ENCODE measurements at places on chromosomes 7 and 10. TPM values are rescaled to one million over a fixed set of nuclear protein-coding genes. Genes with fewer than 3 reads are reported as not detected.

DNA sequence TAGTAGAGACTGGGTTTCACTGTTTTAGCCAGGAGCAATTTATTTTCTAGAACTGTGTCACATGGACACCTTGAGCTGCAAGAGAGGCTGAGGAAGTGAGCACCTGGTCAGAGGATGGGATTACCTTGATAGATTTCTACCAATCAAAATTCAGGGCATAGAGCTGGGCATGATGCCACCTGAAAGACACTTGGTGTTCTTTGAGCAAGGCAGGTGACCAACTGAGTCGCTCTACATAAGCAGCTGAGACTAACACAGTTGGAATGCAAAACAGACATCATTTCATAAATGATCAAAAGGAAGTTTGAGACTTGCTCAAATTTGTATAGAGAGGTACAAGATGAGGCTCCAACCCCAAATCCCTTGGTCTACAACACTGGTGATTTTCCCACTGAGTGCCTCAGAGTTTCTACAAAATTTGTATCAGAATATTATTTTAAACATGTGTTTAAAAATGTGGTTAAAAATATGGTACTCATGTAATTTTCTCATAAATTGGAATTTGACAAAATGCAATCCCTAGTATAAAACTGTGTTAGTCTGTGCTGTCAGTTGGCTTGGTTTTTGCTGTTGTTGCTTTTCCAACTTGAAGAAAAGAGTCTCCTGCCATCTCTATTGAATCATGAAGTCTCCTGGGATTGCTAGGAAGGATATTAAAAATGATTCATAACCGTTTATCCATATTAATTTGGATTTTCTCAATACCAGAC is 156.4 kb upstream of the MDFIC start:
- no peaks in the 10 kb centered on the region for H3K4me1 ChIP-seq
- H3K27ac ChIP-seq: no peak overlapping the region
- no peaks in the 10 kb centered on the region for H3K36me3 ChIP-seq
- no peaks in the 10 kb centered on the region for H3K27me3 ChIP-seq
- DNase-seq: no peak
- no peak overlapping the region for H3K4me3 ChIP-seq

- no peak for DNase-seq
- no peak overlapping the region for H3K27ac ChIP-seq
- H3K4me3 ChIP-seq: no peak overlapping the region
- no peaks in the 10 kb centered on the region for H3K36me3 ChIP-seq
- no peaks in the 10 kb centered on the region for H3K27me3 ChIP-seq
- H3K4me1 ChIP-seq: no peaks in the 10 kb centered on the region
Measured at GRCh38 chr7:42494199-42494710, 257.2 kb upstream of the GLI3 start.

- no peak overlapping the region for H3K27ac ChIP-seq
- no peak for DNase-seq
- no peaks in the 10 kb centered on the region for H3K4me1 ChIP-seq
- H3K27me3 ChIP-seq: no peaks in the 10 kb centered on the region
Measured at GRCh38 chr10:131041441-131041840, 270.1 kb downstream of the TCERG1L start.

- DNase-seq: no peak
- H3K36me3 ChIP-seq: no peaks in the 10 kb centered on the region
- H3K27me3 ChIP-seq: no peaks in the 10 kb centered on the region
- peaks cover 3% of the 10 kb centered on the region for H3K4me1 ChIP-seq
- no peak overlapping the region for H3K4me3 ChIP-seq
- no peak overlapping the region for H3K27ac ChIP-seq
Measured at GRCh38 chr10:77164616-77165311, 472.8 kb downstream of the KCNMA1 start.

DNA sequence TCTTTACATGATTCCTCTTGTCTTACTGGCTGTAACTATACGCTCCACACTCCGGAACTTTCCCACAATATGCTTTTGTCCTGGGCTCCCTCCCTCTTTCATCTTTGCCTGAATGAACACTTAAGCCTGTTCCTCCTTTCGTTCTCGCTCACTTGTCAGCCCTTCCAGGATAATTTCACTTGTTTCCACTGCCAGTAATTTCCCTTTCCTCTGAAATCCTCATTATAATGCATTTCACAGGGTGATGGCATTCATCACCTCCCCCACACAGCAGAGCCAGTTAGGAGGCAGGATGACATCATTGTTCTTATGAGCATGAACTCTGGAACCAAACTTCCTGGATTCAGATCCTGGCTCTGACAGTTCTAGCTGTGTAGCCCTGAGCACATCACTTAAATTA is 372.6 kb downstream of the GPR158 start:
- DNase-seq: no peak
- H3K4me1 ChIP-seq: no peaks in the 10 kb centered on the region
- H3K4me3 ChIP-seq: no peak overlapping the region
- no peak overlapping the region for H3K27ac ChIP-seq
- H3K27me3 ChIP-seq: no peaks in the 10 kb centered on the region

DNA sequence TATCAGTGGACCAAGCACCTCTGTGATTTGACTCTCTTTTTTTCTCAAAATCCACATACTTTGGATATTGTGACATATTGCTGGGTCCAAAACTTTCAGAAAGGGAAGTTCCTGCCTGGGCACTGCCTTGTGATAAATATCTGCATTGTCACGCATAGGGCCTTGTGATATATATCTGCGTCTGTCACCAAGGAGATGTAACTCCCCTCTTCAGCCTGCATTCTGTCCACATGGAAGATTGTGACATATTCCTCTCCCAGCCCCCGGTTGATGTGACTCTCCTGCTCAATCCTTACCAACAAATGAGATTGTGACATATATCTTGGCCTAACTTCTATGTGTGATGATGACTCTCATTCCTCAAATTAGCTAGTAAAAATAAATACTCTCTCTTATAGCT is 25.4 kb upstream of the ZNF107 start:
- H3K4me3 ChIP-seq: no peak overlapping the region
- no peaks in the 10 kb centered on the region for H3K27me3 ChIP-seq
- H3K36me3 ChIP-seq: no peaks in the 10 kb centered on the region
- DNase-seq: no peak

DNA sequence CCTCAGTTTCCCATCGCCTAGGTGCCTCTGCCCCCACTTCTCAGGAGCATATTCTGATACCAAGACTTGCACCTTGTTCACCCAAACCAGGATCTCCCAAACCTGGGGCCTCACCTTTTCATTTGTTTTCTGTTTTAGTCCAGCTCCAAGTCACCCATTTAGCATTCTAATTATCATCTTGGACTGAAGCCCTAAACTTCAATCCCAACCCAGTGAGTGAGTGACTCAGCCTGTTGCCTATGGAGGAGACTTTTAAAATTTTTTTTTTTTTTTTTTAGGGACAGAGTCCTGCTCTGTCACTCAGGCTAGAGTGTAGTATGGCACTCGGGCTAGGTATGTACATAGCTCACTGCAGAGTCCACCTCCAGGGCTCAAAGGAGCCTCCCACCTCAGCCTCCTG is 378.9 kb upstream of the AUTS2 start:
- H3K4me3 ChIP-seq: no peak overlapping the region
- H3K36me3 ChIP-seq: no peaks in the 10 kb centered on the region
- no peaks in the 10 kb centered on the region for H3K27me3 ChIP-seq
- DNase-seq: no peak
- H3K4me1 ChIP-seq: no peaks in the 10 kb centered on the region

GRCh38 chr7:74332373-74333176 is 43.4 kb downstream of the CLIP2 start:
- no peak for DNase-seq
- no peak overlapping the region for H3K27ac ChIP-seq
- no peak overlapping the region for H3K4me3 ChIP-seq
- no peaks in the 10 kb centered on the region for H3K4me1 ChIP-seq

Gene OR6B1
- not detected for total RNA-seq
